ENCODE measurements at places on chromosomes 1 and 21.

DNA sequence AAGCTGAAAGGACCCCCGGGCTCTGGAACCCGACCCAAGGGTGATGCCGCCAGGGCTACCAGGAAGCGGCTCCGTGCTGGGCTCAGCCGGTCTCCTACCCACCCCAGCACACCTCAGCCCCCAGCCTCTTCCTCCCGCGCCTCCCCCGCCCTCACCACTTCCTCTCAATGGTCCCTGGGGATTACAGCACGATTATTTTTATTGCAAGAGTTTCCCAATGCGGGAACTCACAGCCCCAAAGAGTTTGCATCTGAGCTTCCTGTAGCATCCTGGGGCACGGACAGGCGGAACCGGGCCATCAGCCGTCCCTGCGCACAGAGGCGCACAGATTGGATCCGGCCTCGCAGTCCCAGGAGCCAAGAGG, 8.7 kb upstream of the SLX9 start:
- no peak for DNase-seq

GRCh38 chr1:110281363-110282290, 57.5 kb upstream of the RBM15 start:
- DNase-seq: no peak

GRCh38 chr1:87887100-87887499, 558.4 kb downstream of the LMO4 start:
- no peak for DNase-seq

DNA sequence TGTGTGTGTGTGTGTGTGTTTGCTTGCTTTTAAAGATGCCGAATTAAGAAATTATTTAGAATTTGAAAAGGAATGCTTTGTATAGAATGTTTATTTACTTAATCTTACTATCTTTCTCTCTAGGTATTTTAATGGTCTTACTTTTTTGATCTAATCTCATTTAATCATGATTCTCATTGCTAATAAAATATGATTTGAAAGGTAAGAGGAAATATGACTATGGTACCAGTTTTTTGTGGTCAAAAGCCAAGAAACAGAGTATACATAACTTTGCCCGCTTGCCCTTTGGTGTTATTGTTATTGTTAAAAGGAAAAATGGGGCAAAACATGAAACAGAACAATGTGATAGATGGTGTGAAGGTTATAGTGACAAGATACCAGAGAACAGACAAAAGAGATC, 74.6 kb downstream of the RPS6KC1 start:
- no peak for DNase-seq

GRCh38 chr21:26624983-26625519, 52.0 kb upstream of the CYYR1 start:
- DNase-seq: no peak

DNA sequence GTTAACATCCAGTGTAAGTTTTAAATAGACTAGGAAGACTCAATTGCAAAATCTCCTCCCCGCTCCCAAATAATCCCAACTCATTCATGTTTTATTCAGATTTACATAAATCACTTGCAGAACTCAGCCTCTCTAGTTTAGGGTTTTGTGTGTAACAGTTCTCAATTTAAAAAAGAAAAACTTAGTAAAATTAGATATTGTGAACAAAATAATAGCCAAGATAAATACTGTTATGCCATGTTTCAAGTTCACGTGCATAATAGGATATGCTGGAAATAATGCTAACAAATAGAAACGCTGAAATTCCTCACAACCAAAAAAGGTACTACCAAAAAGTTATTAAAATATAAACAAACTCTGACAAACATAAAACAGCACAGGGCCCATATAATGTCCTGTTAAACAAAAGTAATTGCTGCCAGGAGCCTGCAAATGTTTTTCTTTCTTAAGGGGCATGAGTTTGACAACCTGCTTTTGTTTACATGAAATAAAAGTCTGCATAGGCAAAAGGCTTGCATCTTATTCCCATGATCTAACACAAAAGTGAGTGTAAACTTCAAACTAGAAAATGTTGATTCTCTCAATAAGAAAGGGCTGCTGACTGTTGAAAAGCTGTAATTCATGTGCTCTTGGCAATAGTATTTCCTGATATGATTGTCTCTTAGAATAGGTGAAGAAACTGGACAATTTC, 2.9 kb downstream of the SERTAD4 start:
- no peak for DNase-seq

DNA sequence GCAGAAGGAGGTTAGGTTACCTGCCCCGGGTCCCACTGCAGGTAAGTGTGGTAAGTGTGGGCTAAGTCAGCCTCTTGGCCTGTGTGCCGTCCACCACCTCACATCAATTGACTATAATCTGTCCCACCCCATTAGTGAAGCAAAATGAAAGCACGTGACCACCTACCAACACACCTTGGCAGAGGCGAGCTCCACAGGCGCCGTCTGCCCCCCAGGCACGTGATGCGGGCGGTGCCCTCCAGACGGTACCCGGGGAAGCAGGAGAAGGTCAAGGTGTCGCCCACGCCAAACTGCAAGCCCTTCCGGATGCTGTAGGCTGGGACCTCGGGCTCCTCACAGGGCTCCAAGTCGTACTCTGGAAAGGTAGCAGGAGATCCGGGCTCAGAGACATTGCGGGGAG, 149.5 kb upstream of the HMGB4 start:
- no peak for DNase-seq

- no peak for DNase-seq
Observed at GRCh38 chr21:19695796-19696195, 1292.2 kb upstream of the TMPRSS15 start.

DNA sequence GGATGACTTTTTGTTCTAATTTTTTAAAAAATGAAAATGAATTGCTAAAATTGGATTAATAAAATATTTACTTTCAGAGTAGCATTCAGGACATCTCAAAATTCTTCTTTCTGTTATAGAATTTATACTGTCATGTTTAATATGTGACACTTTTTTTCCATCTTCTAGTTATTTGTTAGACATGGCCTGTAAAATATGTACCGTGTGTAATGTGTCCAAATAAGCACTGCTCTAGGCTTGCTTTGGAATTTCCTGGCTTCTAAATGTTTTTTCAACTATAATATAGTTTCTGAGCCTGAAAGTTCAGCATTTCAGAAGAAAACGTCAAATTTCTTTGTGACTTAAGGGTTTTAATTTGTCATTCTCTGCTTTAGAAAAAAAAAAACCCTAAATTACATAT, 243.6 kb downstream of the DNM3 start:
- DNase-seq: no peak

GRCh38 chr1:190126728-190127127, 350.9 kb downstream of the BRINP3 start:
- DNase-seq: no peak

DNA sequence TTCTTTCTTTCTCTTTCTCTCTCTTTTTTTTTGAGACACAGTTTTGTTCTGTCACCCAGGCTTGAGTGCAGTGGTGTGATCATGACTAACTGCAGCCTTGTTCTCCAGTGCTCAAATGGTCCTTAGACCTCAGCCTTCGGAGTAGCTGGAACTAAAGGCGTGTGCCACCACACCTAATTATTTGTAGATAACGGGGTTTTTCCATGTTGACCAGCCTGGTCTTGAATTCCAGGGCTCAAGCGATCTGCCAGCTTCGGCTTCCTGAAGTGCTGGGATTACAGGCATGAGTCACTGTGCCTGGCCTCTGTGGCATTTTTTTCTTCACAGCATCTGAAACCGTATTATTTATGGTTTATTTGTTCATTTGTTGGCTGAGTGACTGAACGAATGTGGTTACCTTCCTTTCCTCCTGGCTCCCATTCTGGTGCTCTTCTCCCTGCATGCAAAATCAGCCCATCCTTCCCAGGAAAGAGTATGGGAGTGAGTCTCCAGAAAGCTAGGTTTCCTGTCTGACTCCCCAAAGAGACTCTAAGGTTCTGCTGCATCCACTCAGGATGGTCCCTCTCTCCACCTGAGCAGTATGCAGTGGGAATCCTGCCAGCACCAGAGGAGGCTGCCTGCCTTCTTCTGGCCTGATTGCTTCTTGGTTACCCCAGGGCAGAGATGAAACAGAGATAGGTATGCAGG, 155.0 kb upstream of the BEND5 start:
- DNase-seq: no peak

DNA sequence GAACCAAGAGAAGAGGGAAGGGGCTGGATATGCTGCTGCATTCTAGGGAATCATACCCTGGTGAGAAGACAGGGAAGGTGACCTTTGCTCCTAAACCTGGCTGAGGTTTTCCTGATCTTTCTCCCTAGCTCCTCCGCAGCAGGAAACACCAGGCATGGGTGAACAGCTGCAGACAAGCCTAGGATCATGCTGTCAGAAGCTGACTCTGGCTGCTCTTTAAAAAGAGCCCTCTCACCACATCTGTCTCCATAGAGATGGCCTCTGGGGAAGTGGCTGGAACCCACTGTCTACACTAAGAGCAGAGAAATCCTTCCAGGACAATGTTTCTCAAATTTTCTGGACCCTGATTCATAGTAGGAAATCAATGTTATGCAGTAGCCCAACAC, 57.6 kb downstream of the CD34 start:
- no peak for DNase-seq

GRCh38 chr1:203954788-203955552, 93.6 kb downstream of the SNRPE start:
- DNase-seq: no peak

- DNase-seq: no peak
Observed at GRCh38 chr1:204130981-204131892, 20.6 kb downstream of the ETNK2 start.

GRCh38 chr1:156508955-156509234, 8.3 kb upstream of the MEF2D start:
- no peak for DNase-seq

DNA sequence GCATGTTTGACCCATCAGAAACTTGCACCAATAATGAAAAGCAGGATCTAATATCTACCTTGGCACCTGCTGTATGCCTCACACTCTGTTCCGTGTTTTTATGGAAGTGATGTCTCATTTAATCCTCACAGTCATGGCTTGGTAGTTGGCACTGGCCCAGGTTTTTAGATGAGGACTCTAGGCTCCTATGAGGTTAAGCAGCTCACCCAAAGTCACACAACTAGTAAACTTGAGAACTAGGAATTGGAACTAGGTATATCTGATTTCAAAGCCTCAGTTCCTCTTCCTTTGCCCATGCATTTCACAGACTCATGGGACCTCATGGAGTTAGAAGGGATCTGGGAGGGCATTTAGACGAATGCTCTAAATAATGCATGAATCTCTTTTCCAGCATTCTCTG, 21.3 kb upstream of the TARBP1 start:
- DNase-seq: no peak

All from HEK293T (cell line).